ENCODE measurements at places on chromosomes 5 and 9. TPM values are rescaled to one million over a fixed set of nuclear protein-coding genes. Genes with fewer than 3 reads are reported as not detected.

GABRA1 gene
- total RNA-seq: not detected

IFNA8 gene
- not detected for total RNA-seq

IPPK gene
- total RNA-seq: 16.1 TPM

AQP7 gene
- 0.13 TPM for total RNA-seq

MARCOL gene
- total RNA-seq: not detected

TBC1D2 gene
- 6.9 TPM for total RNA-seq

FAM81B gene
- not detected for total RNA-seq

GMCL2 gene
- not detected for total RNA-seq

SUSD1 gene
- total RNA-seq: 35.0 TPM

HAVCR2 gene
- 0.07 TPM for total RNA-seq

PPP3R2 gene
- total RNA-seq: not detected

GPR151 gene
- not detected for total RNA-seq

PRDM9 gene
- total RNA-seq: not detected

SIGMAR1 gene
- 73.8 TPM for total RNA-seq

PCDHB8 gene
- 0.07 TPM for total RNA-seq

UBE2D2 gene
- 106 TPM for total RNA-seq

FST gene
- total RNA-seq: 88.6 TPM

GOLPH3 gene
- 74.5 TPM for total RNA-seq

DMRT2 gene
- not detected for total RNA-seq

GHR gene
- 1.7 TPM for total RNA-seq

ZMAT2 gene
- total RNA-seq: 33.0 TPM

CFAP157 gene
- total RNA-seq: under 0.01 TPM

CTXN3 gene
- total RNA-seq: not detected

ARL14EPL gene
- total RNA-seq: 0.27 TPM

PHYHD1 gene
- 1.3 TPM for total RNA-seq

UAP1L1 gene
- 20.7 TPM for total RNA-seq

PCA3 gene
- 2.2 TPM for total RNA-seq

TRPM6 gene
- 0.14 TPM for total RNA-seq

GPRIN1 gene
- 7.2 TPM for total RNA-seq

SARDH gene
- total RNA-seq: 0.40 TPM

PDCD1LG2 gene
- total RNA-seq: 16.1 TPM

TXNDC15 gene
- total RNA-seq: 67.1 TPM

GSN gene
- total RNA-seq: 146 TPM

PDGFRB gene
- 1.6 TPM for total RNA-seq

MAMDC2 gene
- total RNA-seq: 20.5 TPM

All from thoracic aorta endothelial cell (primary cell).